ENCODE measurements at places on chromosomes 13 and 19. TPM values are rescaled to one million over a fixed set of nuclear protein-coding genes. Genes with fewer than 3 reads are reported as not detected.

DNA sequence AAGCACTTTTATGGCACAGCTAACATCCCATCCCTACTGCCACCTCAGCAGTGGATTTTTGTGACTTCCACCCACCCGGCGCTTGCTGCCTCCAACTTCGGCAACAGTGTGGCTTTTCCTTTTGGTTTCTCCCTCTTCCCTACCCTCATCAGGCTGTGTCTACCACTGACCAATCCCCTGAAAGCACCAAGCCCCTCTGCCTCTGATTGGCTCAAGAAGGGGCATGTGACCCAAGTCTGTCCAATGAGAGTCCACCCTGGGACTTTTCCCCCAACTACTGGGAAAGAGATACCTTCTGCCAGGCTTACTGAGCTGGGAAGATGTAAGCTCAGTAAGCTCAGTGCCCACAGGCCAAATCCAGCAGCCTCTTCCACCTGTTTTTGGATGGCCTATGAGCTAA, 5.8 kb downstream of the SMIM7 start:
- peak; percentile 35 for DNase-seq

The UBAC2 gene
- 52.3 TPM for total RNA-seq

The UPF1 gene
- total RNA-seq = 85.4 TPM

DNA sequence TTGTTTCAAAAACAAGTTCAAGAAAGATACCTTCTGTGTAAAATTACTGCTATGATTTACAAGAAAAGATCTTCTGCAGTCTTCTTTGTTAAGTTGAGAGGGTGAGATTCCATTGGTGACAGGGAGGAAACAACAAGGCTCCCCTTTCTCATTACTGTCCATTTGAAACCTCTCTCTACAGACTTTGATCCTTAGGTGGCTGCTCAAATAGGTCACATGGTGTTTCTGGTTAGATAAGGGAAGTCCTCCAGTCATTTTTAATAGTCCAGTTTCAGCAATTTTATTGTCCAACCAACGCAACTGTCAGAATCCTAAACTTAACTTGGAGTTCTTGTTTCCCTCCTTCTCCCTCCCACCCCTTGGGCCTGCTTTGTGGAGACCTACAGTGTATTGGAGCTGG, 390.4 kb downstream of the EFNB2 start:
- no peak for DNase-seq

DNA sequence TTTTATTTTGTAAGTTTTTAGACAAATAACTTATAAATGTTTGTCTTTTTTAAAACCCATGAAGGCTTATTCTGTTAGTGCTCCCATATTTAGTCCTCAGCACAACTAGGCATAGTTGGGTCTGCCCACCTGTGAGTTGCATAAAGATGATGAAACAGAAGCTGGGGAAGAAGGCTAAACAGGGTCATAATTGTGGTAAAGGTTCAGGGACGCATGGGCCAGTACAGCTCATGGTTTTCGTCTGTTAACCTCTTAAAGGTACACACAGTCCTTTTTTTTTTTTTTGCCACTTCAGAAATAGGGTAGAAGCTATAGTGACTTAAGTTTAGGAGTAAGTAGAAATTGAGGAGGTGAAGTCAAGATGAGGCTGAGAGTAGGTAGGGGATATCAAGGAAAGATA, 58.3 kb downstream of the TM9SF2 start:
- no peak for DNase-seq

GRCh38 chr13:100124265-100124664, 35.4 kb downstream of the PCCA start:
- DNase-seq = no peak

- DNase-seq = peak; percentile 75
Observed at GRCh38 chr19:10828981-10829821, 6.8 kb downstream of the TMED1 start.

The DNAJC3 gene
- total RNA-seq = 21.5 TPM
